Prostate gland (tissue), 2 donors: ENCODE measurements at places on chromosomes 4 and X. TPM values are rescaled to one million over a fixed set of nuclear protein-coding genes. Genes with fewer than 3 reads are reported as not detected.

DNA sequence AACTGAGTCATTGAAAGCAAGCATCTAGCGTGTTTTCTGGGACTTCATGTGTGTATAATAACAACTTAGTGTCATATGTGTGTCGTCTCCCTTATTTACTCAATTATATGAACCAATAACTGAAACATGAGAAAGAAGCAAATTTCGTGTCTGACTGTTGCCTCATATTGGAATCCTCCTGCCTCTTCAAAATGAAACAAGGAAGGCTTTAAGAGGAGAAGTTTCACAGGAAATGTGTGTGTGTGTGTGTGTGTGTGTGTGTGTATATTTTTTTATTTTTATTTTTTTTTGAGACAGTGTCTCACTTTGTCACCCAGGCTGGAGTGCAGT is 145.8 kb upstream of the SFRP2 start:
- no peak for DNase-seq

DNA sequence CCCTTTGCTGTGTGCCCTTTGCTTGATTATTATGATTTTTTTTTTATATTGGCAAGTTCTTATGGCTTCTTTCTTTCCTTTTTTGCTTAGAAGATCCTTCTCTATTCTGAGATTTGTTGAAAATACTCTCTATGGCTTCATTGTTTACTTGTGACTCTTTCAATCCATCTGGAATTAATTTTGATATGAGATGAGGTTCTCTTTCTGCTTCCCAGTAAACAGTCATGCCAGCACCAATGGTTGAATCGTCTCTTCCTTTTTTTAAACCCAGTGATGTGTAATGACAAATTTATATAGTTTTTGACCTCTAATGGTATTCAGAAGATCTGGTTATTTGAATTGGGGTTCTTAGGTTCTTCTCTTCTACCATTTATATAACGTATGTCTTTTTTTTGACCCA is 121.8 kb downstream of the ARHGAP10 start:
- DNase-seq, result no peak

DNA sequence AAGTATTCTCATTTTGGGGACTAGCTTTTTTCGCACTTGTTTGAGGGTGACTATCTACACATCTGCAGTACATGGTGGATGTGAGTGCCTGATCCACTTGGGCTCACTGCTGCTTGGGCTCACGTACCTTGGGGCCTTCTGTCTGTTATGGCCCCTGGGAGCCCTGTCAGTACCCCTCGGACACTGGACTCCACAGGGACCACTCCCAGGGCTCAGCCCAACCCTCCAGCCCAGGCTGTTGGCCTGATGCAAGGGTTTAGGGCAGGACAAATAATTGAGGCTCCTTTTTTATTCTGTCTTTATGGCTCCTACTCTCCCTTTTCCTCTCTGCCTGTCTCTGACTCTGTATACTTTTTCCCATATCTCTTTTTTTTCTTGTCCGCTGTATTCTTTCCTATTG is 32.7 kb upstream of the MSN start:
- no peak for DNase-seq

GRCh38 chr4:26958925-26959653 is 98.4 kb downstream of the STIM2 start:
- DNase-seq, result no peak

GRCh38 chr4:173185847-173186510 is 17.4 kb downstream of the GALNT7 start:
- no peak for DNase-seq

- DNase-seq, result peak; percentile 11
Measured at GRCh38 chr4:19739101-19739651, 512.5 kb upstream of the SLIT2 start.

GRCh38 chr4:28886934-28887333 is 1833.2 kb upstream of the PCDH7 start:
- DNase-seq, result no peak

DNA sequence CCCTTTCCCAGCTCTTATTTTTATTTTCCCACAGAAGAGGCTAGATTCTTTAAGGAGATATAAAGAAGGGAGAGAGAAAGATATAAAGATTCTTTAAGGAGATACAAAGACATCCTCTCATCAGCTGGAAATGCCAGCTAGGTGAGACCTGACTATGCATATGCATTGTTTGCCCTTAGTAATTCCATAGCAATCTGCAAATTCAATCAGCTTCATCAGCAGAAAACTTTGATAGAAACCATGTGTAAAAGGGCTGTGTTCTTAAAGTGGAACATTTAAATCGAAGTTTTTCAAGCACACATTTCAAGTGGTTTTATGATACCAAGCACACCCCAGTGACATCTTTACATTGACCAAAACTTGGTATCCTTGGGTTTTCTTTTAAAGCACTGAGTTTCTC is 24.1 kb downstream of the FHL1 start:
- DNase-seq, result no peak

DNA sequence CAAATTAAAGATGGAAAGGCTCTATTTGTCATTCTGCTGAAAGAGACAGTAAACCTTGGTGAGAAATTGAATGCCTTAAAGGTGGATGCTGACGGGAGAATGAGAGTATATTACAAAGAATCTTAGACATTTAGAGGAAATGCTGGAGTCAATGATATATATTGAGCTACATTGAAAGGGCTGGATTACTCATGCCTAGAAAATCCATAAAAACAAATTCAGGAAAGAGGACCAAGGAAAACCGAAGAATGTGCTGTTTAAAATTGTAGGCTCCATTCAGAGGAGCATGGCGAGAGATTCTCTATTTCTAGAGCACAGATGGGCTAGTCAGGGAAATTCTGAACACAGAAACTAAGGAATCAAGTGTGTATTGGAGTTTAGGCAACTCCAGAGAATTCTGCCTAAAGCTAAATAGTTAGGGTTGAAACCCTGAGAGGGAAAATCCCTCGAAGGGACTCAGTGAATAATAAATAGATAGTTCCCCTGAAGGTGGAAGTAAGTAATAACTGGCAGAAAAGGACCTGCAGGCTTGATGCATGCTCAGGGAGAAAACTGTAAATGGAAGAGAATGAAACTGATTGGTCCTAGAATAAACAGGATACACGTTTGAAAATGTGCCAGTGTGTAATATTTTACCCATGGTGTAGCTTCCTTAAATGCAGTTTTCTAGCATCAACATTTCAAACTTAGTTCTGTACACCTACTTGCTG is 1532.4 kb upstream of the TENM3 start:
- DNase-seq, result no peak

DNA sequence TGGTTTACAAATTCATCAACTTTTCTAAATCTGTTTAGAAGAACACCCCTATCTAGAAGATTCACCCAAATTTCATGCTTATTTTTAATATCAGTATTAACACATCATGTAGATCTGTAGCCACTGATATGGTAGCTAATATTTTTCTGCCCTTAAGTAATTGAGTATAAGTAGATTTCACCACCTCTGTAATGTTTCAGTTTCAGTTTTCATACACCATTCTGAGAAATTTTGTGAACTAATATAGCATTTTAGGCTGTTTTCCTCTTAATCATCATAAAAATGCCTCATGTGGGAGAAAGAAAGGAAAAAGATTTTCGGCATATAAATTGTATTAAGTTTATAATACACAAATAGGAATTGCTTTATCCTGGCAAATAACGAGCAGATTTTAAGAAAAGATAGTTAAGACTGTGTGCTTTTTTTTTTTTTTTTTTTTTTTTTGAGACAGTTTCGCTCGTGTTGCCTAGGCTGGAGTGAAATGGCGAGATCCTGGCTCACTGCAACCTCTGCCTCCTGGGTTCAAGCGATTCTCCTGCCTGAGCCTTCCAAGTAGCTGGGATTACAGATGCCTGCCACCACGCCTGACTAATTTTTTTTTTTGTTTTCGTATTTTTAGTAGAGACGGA is 21.4 kb upstream of the RBPJ start:
- no peak for DNase-seq

- no peak for DNase-seq
Measured at GRCh38 chr4:4671774-4672349, 130.0 kb upstream of the STX18 start.

DNA sequence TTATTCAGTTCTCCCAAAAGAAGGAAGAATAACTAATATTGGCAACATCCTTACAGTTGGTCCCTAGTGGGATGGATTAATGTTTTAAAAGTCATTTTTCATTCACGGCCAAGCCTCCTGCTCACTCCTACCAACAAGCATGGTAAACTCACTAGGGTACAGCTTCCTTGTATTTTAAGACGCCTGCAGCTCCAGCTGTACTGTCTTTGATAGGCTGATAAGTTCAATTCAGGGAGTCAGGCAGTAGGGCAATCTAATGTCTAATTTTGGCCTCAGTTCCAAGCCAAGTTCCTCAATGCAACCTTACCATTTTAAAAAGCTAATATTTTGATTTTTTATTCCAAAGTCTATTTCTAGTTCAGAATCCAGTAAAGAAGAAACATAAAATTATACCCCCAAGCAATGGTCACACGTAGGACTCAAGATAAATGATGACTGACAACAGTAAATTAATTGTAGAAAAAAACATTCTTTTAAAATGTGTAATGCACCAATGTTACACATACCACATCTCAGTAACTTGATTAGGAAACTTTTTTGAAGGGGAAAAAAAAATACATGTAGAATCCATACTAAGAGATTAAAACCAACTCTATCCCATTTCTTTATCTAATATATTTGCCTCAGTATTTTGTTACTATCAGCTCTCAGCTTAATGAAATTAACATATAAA is 9.3 kb downstream of the LCORL start:
- no peak for DNase-seq

DNA sequence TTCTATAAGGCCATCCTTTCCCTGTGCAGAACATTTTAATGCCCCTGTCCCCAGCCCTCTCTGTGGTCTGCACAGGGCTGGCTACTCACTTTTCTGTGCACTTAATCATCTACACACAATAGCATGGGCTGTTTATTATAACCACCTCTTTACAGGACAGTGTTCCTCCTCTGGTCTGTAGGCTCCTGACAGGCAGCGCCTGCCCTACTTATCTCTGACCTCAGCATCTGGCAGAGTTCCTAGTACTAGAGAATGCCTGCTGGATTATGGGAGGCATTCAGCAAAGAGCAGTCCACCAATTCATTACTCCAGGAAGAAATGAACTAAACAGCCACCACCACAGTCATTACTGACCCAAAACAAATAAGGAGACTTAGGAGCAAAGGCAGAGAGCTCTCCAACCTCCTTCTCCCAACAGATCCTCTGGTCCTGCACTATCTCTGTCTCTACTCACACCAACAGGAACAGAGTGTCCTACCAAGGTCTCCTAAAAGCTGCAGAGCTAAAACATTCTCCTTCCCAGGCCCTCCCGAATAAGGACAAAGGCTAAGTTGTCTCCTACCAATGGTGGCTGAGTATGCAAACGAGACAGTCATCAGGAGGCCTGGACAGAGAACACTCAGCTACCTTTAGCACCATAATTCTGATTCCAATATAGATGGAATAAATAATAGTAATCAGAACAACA is 279.2 kb downstream of the QDPR start:
- DNase-seq, result no peak

DNA sequence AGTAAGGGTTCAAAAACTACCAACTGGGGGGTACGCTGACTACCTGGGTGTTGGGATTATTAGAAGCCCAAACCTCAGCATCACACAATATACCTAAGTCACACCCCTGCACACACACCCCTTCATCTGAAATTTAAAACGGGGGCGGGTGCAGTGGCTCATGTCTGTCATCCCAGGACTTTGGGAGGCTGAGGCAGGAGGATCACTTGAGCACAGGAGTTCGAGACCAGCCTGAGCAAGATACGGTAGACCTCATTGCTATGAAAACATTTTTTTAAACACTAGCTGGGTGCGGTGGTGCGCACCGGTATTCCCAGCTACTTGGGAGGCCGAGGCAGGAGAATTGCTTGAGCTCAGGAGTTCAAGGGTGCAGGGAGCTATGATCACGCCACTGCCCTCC is 331.0 kb downstream of the ASMT start:
- no peak for DNase-seq

DNA sequence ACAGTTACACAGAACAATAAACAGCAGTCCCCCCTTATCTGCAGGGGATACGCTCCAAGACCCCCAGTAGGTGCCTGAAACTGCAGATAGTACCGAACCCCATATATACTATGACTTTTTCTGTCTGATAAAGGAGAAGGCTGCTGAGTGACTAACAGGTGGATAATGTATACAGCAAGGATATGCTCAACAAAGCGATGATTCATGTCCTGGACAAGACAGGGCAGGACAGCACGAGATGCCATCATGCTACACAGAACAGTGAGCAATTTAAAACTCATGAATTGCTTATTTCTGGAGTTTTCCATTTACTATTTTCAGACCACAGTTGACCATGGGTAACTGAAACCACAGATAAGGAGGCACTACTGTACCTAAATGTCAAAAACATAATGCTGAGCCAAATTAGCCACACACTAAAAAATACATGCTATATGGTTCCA is 76.1 kb downstream of the MANBA start:
- no peak for DNase-seq

- no peak for DNase-seq
Measured at GRCh38 chr4:42656679-42656943, 294 bp downstream of the ATP8A1 start.

DNA sequence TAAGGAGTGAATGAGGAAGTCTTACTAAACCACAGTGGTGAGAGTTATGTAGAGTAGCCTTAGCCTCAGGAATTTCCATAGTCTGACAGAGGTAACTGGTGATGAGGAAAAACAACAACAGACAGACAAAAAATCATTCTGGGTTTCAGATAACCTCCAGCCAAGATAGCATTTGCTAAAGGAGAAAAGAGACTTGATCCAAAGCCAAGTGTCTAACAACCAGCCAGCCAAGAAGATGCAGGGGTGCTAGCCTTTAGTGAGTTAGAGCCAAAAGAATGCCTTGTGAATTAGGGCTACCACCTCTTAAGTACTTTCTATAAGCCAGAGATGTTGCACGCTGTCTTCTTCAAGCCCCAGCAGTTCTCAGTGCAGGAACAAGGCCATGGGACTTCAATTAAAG is 478.0 kb upstream of the CPEB2 start:
- DNase-seq, result no peak

DNA sequence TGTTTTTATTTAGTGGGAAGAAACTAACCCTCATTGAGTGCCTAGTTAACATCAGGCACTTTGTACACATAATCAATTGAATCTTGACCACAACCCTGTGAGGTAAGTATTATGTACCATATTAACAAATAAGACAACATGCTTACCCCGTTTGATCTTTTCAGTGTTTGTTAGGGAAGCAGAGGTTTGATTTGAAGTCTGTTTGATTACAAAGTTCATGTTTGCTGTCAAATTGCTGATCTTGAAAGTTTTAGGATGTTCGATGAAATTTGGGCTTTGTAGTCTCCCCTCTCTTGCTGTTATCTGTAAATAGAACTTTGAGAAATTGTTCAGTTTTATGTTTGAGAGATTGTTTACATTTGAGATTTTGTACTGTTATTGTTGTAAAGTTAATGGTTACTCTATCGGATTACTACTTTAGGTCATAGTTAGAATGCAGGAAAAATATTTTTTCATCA is 13.4 kb upstream of the ADH4 start:
- DNase-seq, result no peak

The RRH gene
- 0.74 TPM for total RNA-seq

The ADH1C gene
- total RNA-seq, result 14.5 TPM

The TMSB15B gene
- 10.4 TPM for total RNA-seq

The SSX2 gene
- 12.4 TPM for total RNA-seq

The DRP2 gene
- 0.68 TPM for total RNA-seq

The NSG1 gene
- total RNA-seq, result 17.1 TPM

The NAA11 gene
- 7.4 TPM for total RNA-seq

The DHX15 gene
- 86.1 TPM for total RNA-seq

The NCAPG gene
- 4.7 TPM for total RNA-seq
